ENCODE measurements at places on chromosomes 6 and 20. TPM values are rescaled to one million over a fixed set of nuclear protein-coding genes. Genes with fewer than 3 reads are reported as not detected.

MDFI gene
- 75.8 TPM for total RNA-seq

CALHM6 gene
- total RNA-seq, result 8.3 TPM

LRRC73 gene
- 0.29 TPM for total RNA-seq

- DNase-seq, result no peak
Measured at GRCh38 chr6:39752835-39753724, 27.9 kb upstream of the KIF6 start.

DNA sequence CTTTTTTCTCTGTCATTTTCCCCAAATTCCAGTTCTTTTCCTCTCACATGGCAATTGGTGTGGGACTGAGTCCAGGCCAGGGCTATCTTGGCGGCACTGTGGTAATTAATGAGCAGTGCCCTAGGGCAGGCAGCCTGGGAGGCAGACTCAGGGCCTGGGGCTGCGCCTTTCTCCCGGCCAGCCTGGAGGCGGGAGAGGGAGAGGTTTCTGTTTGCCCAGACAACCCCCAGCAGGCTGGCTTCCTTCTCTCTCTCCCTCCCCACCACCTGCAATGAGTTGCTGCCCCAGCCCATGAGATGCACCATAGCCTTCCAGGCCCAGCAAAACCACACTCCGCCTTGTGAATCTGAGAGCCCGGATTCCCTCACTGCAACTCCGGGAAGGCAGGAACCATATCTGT is 15.1 kb upstream of the CCDC167 start:
- no peak for DNase-seq

DNA sequence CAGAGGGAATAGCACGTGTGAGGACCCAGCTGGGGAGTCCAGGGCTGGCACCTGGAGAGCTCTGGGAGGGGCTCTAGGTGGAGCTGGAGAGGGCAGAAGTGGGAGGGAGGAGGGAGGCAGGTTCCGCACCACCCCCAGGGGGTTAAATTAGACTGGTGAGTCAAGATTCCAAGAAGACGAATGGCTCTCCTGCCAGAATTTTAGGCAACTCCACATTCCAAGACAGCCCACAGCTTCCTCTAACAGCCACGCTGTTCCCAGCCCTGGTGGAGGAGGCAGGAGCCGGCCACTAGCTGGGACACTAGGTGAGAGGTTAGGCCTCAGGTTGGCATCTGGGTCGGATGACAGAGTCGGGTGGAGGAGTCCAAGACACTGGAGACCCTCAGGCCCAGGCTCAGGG is 60.2 kb downstream of the TFAP2C start:
- no peak for DNase-seq

- no peak for DNase-seq
Measured at GRCh38 chr6:14922706-14923460, 323.0 kb upstream of the JARID2 start.

- DNase-seq, result no peak
Measured at GRCh38 chr20:33999025-33999649, 5.4 kb downstream of the RALY start.

- no peak for DNase-seq
Measured at GRCh38 chr6:159250633-159251032, 81.4 kb downstream of the FNDC1 start.

All from breast epithelium (tissue), 4 donors.